ENCODE measurements at places on chromosomes 12 and 14.

DNA sequence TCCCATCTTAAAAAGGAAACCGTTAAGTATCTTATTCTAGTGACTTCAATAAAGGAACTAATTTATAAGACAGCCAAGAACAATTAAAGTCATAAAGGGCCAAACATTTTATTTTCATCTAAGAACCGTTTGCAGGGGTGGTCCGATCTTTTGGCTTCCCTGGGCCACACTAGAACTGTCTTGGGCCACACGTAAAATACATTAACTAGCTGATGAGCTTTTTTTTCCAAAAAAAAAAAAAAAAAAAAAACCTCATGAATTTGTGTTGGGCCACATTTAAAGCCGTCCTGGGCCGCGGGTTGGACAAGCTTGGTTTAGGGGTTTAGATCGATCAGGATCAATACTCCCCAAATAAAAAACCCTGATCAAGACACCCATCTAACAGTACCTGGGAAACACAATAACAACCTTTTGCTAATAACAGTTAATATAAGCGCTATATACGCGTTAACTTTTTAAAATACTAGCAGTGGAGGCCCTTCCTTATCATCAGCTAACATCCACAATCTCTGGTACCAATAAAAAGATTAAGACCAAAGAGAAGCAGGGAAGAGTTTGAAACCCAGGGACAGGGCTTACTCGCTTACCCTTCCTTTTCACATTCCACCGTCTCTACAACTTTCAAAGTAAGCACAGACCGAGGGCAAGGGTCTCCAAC lies 1.1 kb downstream of the NAP1L1 start:
- H3K27ac ChIP-seq, result peak overlapping the region; percentile 99
- no peaks in the 10 kb centered on the region for H3K27me3 ChIP-seq
- peaks cover 8% of the 10 kb centered on the region for H3K36me3 ChIP-seq
- H3K4me1 ChIP-seq, result peaks cover 61% of the 10 kb centered on the region
- peak overlapping the region; percentile 97 for H3K4me3 ChIP-seq

DNA sequence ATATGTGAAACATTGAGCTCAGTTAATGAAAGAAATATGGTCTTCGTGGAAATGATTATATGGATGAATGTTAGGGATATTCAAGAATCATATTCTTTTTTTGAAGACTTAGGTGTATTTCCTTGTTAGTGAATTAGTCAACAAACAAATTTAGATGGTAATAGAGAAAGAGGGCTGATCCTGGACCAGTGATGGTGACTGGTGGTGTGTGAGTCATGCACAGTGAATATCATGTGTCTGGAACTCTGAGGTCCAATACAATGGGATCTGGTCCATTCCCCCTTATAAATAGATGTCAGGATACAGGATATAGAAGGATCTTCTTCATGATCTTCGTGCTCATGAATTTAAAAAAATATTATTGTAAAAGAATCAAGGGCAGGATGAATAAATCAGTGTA lies 64.4 kb upstream of the RTL1 start:
- no peak for DNase-seq
- no peak overlapping the region for H3K4me3 ChIP-seq
- H3K4me1 ChIP-seq, result no peaks in the 10 kb centered on the region
- no peak overlapping the region for H3K27ac ChIP-seq

- H3K27me3 ChIP-seq, result peaks cover 16% of the 10 kb centered on the region
- H3K27ac ChIP-seq, result no peak overlapping the region
- no peaks in the 10 kb centered on the region for H3K36me3 ChIP-seq
- no peaks in the 10 kb centered on the region for H3K4me1 ChIP-seq
Measured at GRCh38 chr12:128916425-128916824, 63.1 kb downstream of the GLT1D1 start.

GRCh38 chr12:94078138-94078723 lies 70.1 kb upstream of the PLXNC1 start:
- no peaks in the 10 kb centered on the region for H3K27me3 ChIP-seq
- H3K27ac ChIP-seq, result no peak overlapping the region
- no peaks in the 10 kb centered on the region for H3K36me3 ChIP-seq
- H3K4me3 ChIP-seq, result no peak overlapping the region

DNA sequence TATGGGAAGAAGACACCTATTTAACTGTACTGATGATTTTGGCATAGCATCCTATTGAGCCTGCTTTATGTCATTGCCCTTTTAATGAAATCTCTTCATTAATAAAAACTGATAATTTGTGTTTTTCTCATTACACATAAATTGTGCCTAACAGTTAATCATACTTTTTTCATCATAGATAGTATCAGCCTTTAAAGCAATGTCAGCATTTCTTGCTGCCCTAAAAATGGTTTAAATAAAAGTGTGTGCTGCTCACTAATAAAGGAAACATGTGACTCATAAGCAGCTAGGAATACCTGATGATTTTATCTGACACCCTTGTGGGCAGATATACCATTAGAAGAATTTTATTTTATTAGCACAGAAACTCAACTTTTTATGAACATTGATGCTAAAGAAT lies 26.7 kb downstream of the TBK1 start:
- H3K4me1 ChIP-seq, result no peaks in the 10 kb centered on the region
- no peaks in the 10 kb centered on the region for H3K27me3 ChIP-seq
- H3K4me3 ChIP-seq, result no peak overlapping the region
- DNase-seq, result no peak
- no peak overlapping the region for H3K27ac ChIP-seq

DNA sequence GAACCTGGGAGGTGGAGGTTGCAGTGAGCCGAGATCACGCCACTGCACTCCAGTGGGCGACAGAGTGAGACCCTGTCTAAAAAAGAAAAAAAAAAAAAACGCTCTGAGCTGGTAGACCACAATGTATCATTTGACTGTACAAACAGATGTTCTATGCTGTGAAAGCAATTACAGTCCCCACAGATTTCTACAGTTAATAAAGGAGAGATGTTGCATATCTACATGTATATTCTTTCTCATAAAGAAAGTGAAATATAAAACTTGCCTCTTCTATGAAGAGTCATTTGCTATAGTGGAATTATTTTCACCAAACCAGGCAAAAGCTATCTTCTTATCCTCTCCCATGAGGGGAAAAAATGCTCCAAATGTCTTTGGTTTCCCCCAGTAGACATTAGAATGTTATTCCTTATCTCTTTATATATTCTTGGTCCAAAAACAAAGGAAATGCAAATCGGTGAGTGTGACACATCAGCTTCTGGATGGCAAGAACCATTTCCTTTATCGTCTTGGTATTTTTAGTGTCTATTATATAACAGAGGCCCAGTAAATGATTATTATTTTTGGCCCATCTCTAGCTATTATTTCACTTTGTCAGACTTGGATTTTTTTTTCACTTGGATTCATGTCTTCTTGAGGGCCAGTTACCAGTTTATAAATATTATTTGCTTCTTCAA lies 230.4 kb downstream of the SSPN start:
- no peaks in the 10 kb centered on the region for H3K36me3 ChIP-seq
- H3K4me3 ChIP-seq, result no peak overlapping the region
- no peak for DNase-seq
- no peaks in the 10 kb centered on the region for H3K27me3 ChIP-seq
- H3K27ac ChIP-seq, result no peak overlapping the region
- peaks cover 9% of the 10 kb centered on the region for H3K4me1 ChIP-seq

- no peaks in the 10 kb centered on the region for H3K27me3 ChIP-seq
- H3K4me3 ChIP-seq, result peak overlapping the region; percentile 38
- H3K4me1 ChIP-seq, result peaks cover 86% of the 10 kb centered on the region
- H3K27ac ChIP-seq, result peak overlapping the region; percentile 92
- peaks cover 19% of the 10 kb centered on the region for H3K36me3 ChIP-seq
- no peak for DNase-seq
Measured at GRCh38 chr14:59333235-59333634, 131.9 kb downstream of the GPR135 start.

GRCh38 chr14:95151561-95151960 lies 5.8 kb downstream of the DICER1 start:
- no peaks in the 10 kb centered on the region for H3K36me3 ChIP-seq
- DNase-seq, result no peak
- H3K4me3 ChIP-seq, result no peak overlapping the region
- no peaks in the 10 kb centered on the region for H3K27me3 ChIP-seq
- H3K27ac ChIP-seq, result no peak overlapping the region

DNA sequence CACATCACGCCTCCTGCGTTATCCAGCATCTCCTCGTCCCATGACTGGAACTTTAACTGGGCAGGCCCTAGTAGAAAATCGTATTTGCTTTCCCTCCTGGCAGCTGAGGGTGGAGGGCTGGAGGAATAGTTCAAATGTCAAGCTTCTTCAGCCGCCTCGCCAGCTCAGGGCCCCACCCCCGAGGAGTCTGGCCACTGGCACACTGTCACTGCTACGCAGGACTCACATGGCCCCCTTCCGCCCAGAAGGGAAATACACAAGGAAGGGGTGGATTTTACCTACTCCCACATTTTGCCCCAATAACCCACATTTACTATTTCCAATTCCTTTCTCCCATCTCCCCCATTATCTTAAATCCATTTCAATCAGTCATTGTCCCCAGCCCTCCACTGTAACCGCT lies 8.6 kb downstream of the SLC6A13 start:
- H3K27ac ChIP-seq, result no peak overlapping the region
- no peaks in the 10 kb centered on the region for H3K4me1 ChIP-seq
- H3K27me3 ChIP-seq, result peaks cover 12% of the 10 kb centered on the region
- no peaks in the 10 kb centered on the region for H3K36me3 ChIP-seq
- no peak overlapping the region for H3K4me3 ChIP-seq

- no peak for DNase-seq
- H3K4me3 ChIP-seq, result no peak overlapping the region
- no peaks in the 10 kb centered on the region for H3K36me3 ChIP-seq
- H3K4me1 ChIP-seq, result peaks cover 22% of the 10 kb centered on the region
- H3K27ac ChIP-seq, result no peak overlapping the region
Measured at GRCh38 chr12:59742841-59743240, 147.0 kb downstream of the SLC16A7 start.

DNA sequence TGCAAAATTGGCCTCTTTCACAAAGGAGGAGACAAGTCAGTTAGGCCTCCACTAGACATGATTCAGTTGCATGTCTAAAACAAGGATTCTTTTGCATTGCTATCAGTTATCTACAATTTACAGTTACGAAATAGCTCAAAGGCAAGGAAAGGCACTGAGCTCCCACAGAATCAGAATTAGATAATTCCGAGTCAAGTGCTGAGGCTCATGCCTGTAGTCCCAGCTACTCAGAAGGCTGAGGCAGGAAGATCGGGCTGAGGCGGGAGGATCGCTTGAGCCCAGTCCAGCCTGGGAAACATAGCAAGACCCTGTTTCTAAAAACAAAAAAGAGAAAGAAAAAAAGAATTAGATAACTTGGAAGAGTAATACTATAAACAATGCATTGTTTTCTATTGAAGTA lies 12.3 kb upstream of the RTRAF start:
- H3K27me3 ChIP-seq, result no peaks in the 10 kb centered on the region
- H3K4me1 ChIP-seq, result peaks cover 7% of the 10 kb centered on the region
- H3K4me3 ChIP-seq, result no peak overlapping the region
- peak overlapping the region; percentile 66 for H3K27ac ChIP-seq

DNA sequence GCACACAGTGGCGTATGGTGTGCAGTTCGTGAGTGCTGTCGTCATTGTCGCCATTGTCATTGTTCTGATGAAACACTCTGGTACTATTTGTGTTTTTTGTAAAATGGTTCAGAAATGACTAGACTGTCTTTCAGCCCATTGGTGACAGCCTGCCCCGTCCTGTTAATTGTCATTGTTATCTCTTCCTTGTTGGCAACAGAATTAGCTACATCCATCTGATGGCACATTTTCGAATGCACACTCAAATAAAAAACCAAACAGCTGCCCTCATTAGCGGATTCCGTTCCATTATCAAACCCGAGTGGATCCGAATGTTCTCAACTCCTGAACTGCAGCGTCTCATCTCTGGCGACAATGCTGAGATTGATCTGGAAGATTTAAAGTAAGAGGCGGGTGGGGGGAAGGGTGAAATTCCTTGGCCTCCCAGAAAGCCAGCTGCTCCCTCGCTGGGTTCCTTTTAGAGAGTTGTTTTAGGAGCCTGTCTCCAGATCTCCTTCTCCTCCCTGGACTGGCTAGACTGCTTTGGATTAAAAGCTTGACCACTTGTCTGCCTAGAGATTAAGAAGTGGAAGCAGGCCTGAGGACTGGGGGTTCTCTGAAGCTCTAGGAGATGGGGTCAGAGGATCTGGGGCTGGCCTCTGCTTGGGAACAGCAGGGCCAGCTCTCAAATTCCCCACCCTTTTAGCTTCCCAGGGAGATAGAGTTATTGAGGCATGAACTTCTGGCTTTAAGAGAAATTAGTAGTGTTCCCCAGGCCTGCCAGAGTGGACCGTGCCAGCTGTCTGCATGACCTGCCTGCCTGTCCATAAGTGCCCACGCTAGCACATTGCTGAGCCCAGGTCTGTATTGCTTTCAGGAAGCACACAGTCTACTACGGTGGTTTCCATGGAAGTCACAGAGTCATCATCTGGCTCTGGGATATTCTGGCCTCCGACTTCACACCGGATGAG lies 43.3 kb downstream of the MMAB start:
- no peak overlapping the region for H3K4me3 ChIP-seq
- H3K36me3 ChIP-seq, result peaks cover 96% of the 10 kb centered on the region
- no peaks in the 10 kb centered on the region for H3K27me3 ChIP-seq
- DNase-seq, result no peak
- no peaks in the 10 kb centered on the region for H3K4me1 ChIP-seq

- H3K27ac ChIP-seq, result no peak overlapping the region
- H3K4me1 ChIP-seq, result peaks cover 13% of the 10 kb centered on the region
- no peak overlapping the region for H3K4me3 ChIP-seq
- H3K27me3 ChIP-seq, result no peaks in the 10 kb centered on the region
Measured at GRCh38 chr12:94597268-94597667, 53.1 kb downstream of the TMCC3 start.

DNA sequence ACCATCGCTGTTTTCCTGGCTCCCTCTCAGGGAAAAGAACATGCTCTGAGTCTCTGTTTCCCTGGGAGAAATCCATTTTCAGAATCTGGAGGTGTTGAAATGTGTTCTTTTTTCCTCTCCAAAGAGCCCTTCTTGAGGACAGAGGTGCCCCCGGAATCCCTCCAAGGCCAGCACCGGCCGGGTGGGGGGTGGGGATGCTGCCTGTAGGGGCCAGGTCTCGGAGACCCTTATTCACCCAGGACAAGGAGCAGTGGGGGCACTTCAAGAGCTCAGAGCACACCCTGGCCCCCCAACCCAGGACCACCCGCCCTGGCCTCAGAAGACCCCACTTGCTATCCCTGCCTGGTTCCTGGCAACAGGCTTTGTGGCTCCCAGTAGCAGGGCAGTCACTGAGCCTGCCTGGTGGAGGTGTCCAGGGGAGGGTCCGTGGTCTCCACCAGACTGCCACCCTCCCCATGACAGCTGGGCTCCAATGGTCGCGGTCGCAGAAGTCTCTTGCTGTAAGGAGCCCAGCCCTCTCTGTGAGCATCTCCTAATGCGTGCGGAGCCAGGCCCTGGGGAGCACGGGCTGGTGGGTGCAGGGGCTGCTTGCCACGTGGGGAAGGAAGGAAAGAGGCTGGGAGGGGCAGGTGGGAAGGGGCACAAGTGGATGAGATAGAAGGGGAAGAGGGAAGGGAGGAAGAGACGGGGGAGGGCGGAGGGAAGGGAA lies 13.2 kb upstream of the DIO3 start:
- DNase-seq, result no peak
- H3K36me3 ChIP-seq, result no peaks in the 10 kb centered on the region
- H3K4me1 ChIP-seq, result no peaks in the 10 kb centered on the region
- peaks cover 63% of the 10 kb centered on the region for H3K27me3 ChIP-seq
- H3K27ac ChIP-seq, result no peak overlapping the region

- H3K4me3 ChIP-seq, result no peak overlapping the region
- no peak overlapping the region for H3K27ac ChIP-seq
- peaks cover 33% of the 10 kb centered on the region for H3K27me3 ChIP-seq
Measured at GRCh38 chr14:105530285-105531087, 4.1 kb downstream of the TMEM121 start.

Data from left ventricle myocardium inferior (tissue), 1 donor.